SW 1271 (cell line): ENCODE measurements at places on chromosomes 12 and 14.

DNA sequence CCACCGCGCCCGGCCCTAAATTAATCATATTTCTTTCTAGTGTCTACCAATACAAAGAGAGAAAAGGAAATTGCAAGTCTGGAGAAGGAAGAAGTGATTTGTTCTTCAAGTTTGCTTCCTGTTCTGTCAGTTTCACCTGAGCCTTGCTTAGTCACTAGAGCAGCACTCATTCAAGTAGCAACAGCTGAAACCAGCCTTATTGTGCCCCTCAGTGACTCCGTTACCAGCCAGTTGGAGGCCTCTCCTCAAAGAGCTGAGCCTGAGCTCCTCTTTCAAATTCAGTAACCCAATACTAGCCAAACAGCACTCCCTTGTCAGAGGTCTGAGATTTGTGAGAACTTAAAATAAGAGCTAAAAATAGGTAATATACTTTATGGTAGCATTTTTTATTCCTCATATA lies 17.4 kb downstream of the PAWR start:
- DNase-seq, result no peak

GRCh38 chr14:38623661-38624060 lies 367.8 kb upstream of the CLEC14A start:
- DNase-seq, result no peak

- no peak for DNase-seq
Measured at GRCh38 chr14:74508844-74509428, 15.4 kb downstream of the ISCA2 start.

DNA sequence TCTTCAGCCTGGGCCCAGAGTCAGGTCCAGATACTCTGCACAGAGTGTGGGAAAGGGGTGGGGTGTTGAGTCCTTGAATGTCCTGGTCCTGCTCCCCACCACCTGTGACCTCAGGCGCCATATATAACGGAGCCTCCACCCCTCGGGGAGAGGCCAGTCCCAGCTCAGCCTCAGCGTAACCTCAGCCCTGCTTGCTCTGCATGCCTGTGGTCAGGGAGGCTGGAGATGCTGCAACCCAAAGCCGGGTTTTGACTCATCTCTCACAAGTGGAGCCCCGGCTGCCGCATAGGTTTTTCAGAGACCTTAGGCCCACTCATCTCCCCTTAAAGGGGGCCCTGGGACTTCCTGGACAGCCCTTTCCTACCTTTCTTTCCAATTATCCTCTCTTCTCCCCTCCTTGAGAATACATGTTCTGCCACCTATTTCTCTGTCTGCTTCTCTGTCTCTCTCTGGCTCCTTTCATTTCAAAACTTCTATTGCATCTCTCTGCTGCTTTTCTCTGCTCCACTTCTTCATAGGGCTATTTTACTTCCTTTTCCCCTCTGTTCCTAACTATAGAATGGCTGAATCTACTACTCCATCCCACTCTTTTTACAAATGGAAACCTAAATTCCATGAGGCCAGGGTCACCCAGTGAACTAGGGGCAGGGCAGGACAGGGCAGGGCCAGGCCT lies 1.2 kb downstream of the ITGB7 start:
- no peak for DNase-seq

- DNase-seq, result no peak
Measured at GRCh38 chr12:7502612-7503011, 965 bp downstream of the CD163 start.

DNA sequence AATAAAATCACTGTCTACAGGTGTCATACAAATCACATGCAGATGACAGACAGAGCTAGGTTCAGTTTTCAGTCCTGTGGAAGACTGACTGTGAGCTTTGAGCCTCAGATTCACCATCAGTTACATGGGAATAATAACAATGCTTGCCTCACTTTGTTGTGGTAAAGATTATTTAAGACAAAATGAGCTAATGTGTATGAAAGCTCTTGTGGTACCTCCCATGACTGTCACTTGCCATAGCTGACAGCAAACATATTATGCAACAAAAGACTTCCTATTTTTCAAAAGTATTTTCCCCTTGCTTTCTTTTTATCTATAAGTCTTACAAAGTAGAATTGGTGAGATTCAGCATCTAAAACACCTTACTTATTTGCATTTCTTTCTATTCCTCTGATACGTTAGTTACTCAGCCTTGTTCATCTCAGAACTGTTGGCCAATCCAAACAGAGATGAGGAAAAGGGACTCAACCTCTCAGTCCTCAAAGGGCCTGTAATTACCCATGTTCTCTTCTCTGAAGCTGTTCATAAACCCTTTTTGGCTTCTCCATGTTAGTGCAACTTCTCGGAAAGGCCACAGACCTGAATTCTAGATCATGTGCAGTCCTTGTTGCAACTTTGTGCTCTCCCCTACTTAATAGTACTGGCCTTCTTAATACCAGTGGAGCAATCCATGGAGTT lies 8.8 kb upstream of the DDHD1 start:
- DNase-seq, result no peak

GRCh38 chr14:87052646-87053225 lies 940.2 kb downstream of the GALC start:
- no peak for DNase-seq

- DNase-seq, result no peak
Measured at GRCh38 chr12:32566663-32567295, 112.3 kb upstream of the DNM1L start.

- peak; percentile 9 for DNase-seq
Measured at GRCh38 chr12:42809226-42809625, 219.7 kb upstream of the PRICKLE1 start.
